ENCODE measurements at places on chromosomes 5 and 9.

GRCh38 chr9:77735494-77735893 is 87.4 kb upstream of the GNA14 start:
- no peak for DNase-seq

DNA sequence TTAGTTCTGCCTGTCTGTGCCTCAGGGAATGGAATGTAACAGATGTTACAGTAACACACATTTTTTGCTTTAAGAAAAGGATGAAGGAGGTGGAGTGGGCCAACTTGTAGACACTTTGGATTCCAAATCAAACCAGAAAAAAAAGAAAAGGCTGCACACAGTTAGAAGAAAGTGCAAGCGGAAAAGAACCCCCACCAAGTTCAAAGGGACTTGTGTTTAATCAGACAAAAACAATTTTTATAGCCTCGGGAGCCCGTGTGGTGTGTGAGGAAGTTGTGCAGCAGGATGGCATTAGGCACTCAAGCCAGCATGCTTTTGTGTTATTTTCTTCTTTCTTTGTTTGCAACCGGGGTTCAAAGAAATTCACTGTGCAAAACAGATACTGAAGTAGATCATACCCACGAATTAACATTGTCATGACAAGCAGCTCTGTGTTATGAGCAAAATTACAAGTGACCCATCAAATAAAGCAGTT is 189.5 kb downstream of the SEMA5A start:
- no peak for DNase-seq

- no peak for DNase-seq
Observed at GRCh38 chr5:893711-894110, 1.0 kb downstream of the TRIP13 start.

DNA sequence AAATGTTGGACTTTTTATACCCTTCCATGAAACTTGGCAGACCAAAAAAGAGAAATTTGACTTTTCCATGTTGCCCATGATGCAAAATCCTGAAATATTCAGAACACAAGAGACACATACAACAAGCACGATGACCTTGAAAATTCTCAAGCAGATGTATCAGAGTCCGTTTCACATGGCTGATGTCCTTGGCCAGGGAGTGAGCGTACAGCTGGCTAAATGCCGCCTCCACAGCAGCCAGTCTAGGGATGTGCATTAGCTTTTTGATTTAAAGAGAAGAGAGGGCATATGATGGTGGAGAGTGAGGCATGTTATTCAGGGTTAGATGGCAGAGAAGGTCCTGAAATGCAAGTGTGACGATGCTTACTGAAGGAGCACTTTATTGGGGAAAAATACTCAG is 148.0 kb upstream of the SEMA6A start:
- DNase-seq = no peak

DNA sequence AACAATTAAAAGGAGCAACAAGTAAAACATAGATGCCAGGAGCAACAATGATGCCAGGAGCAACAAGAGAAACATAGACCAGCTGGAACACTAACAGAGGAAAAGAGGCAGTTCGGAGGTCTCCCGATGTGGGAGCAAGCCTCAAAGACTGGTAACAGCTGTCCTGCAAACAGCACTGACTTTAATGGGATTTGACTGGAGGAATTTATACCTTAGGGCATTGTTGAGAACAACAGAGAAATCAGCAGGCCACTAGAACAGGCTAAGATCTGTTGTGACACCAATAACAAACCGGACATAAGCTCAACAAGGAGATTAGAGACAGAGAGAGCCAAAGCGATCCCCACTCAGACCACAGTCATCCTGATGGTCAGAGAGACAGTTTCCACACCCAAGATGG is 11.8 kb upstream of the SYK start:
- no peak for DNase-seq

DNA sequence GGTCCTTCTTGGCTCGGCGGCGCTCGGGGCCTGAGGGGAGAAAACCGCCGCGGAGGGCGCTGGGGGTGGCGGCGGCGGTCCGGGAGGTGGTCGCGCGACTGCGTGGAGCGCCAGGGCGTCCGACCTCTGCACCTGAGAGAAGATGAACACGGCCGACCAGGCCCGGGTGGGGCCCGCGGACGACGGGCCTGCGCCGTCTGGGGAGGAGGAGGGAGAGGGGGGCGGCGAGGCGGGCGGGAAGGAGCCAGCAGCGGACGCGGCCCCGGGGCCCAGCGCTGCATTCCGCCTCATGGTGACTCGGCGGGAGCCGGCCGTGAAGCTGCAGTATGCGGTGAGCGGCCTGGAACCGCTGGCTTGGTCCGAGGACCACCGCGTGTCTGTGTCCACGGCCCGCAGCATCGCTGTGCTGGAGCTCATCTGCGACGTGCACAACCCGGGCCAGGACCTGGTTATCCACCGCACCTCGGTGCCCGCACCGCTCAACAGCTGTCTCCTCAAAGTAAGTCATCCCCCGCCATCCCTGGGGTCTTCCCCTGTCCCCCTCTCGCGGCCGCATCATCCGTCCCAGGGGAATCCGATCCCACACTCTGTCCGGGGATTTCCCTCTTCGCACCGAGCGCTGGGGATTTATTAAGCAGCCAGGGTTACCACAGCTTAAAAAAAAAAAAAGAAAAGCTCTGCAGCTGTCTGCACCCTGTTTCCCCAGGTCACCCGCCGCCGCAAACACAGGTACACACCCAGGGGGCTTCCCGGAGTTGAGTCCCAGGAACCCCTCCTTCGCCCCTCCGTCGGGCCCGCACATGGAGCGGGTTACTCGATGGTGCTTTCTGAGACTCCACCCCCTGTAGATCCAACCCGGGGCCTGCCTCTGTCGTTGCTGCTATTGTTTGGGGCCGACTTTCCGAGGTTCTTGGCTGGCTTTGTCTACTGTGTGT is at the start of gene GTF3C4:
TSS of gene GTF3C4 (plus strand) at position 8 of the 935 bp plus-strand sequence. CDS start at position 143, 135 bp downstream.
- peak; percentile 66 for DNase-seq

- DNase-seq = no peak
Observed at GRCh38 chr9:87013490-87013889, 66.2 kb upstream of the GAS1 start.

DNA sequence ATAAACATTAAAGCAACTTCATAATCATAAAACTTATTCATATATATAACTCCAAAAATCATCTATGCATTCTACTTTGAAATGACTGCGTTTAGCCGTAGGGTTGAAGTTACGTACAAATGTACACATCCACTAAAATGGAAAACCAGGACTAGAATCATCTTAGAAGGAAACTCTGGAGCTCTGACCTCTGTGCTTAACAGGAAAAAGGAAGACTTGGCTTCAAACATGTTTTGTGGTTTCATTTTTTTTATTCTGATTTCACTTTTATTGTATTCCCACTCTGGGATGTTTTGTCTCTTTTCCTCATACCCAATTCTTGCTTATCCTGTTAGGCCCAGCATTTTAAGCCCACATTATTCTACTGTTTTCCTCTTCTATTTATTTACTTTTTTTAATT is 44.9 kb downstream of the GRAMD2B start:
- DNase-seq = no peak

- no peak for DNase-seq
Observed at GRCh38 chr5:57696825-57697570, 214.4 kb upstream of the ACTBL2 start.

DNA sequence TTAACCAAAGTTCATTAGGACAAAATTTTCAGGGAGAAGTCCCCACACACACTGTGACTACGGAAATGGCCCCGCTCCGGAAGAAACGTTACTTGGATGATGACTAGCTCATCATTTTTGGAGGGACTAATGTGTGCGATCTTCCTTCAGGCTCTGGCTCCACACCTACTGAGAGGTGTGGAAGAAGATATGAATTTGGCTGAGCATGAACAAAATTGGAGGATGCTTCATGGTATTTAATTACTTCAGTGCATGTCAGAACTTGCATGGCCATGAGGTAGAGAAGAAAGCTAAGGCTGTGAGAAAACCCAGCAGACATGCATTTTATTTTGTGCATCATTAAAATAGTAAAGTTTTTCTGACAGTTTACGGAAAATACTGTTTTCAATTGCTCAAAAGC is 202.1 kb upstream of the TLE4 start:
- no peak for DNase-seq

DNA sequence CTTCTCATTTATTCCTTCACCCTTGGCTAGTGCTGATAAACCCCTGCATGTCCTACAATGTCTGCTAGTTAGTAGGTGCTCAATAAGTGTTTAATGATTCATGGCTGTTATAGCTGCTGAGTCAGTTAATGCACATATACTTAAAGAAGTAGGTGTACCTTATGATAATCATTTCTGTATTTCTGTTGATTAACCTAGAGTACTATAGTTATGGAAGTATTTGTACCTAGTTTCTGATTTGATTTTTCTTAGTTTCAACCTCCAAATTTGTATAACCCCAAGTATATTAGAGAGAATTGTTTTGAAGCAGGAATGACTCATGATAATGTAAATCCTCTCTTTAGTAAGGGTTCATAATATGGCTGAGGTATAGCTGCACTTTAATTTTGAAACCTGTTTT is 8.9 kb downstream of the SMAD5 start:
- DNase-seq = no peak

GRCh38 chr9:13626601-13627000 is 347.1 kb upstream of the MPDZ start:
- no peak for DNase-seq

DNA sequence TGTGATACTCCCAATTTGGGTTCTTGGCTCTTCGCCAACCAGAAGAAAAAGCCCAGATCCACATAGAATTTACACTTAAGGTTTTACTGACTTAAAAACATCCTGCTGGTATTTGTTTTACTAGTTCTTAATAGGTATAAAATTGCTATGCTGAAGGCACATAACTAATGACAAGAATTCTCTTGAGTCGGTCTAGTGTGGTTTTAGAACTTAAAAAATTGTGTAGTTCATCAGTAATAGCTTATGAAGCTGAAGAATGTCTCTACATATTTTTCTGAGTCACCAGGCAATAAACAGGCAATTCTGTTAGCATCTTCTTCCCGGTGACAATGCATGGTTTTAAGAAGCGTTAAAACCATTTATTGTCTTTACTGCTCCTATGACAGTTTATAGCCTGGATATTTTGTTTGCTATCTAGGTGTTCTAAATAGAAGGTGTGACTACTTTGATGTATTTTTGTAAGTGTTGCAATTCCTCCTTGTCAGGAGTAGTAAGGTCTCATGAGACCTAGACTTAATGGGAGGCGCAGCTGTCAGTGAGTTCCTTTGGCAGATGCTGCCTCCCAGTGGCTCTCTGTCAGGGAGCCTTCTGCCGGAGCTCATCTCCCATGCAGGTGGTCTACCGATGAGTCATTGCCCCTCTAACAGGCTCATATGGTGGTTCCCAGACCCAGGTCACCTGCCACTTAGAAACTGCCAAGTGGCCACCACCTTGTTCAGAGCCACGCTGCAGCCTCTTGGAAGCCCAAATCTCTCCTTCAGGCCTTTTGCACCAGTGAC is 173.8 kb downstream of the MAST4 start:
- no peak for DNase-seq

- DNase-seq = no peak
Observed at GRCh38 chr9:36865731-36866635, 168.1 kb downstream of the PAX5 start.

DNA sequence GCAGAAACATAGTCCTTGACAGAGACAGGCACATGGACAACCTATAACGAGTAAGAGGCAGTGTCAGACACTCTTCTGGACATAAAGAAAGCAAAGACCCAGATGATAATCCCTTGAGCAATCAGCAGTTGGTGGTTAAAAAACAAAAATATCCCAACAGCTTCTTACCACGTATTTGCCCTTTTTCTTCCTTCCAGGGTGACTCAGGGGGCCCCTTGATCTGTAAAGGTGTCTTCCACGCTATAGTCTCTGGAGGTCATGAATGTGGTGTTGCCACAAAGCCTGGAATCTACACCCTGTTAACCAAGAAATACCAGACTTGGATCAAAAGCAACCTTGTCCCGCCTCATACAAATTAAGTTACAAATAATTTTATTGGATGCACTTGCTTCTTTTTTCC is 9.5 kb downstream of the GZMK start:
- DNase-seq = no peak

GRCh38 chr9:128733256-128733655 is 9.3 kb upstream of the ZDHHC12 start:
- no peak for DNase-seq

DNA sequence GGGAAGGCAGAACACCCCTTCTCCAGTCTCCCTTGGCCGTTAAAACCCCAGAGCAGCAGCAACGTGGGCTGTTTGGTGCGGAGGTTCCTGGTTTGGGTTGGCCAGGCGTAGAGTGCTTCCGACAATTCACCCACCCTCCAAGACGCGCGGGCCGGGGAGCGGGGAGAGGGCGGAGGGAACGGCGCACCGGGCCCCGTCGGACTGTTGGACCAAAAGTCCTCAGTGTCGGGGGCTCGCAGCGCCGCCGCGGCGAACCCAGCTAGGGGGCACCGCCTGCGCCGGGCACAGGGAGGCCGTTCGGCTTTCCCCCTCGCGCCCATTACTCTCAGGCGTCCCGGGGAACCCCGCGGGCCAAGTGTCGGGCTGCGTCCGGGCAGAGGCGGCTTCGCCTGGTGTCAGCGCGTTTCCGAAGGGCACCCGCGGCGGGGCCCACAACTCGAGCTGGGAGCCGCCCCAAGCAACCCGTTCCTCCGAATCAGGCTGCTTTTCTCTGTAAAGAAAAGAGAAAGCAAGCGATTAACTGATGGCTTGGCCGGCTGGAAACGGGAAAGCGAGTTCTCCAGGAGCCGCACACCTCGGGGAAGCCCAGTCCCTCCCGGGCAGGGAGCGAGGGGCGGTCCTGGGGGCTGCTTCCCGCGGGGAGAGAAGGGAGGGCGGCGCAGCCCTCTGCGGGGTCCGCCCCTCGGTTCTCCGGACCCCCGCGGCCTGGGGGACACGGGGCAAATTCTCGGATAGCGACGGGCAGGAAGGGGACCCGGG is 145.5 kb downstream of the ERCC6L2 start:
- DNase-seq = peak; percentile 30

DNA sequence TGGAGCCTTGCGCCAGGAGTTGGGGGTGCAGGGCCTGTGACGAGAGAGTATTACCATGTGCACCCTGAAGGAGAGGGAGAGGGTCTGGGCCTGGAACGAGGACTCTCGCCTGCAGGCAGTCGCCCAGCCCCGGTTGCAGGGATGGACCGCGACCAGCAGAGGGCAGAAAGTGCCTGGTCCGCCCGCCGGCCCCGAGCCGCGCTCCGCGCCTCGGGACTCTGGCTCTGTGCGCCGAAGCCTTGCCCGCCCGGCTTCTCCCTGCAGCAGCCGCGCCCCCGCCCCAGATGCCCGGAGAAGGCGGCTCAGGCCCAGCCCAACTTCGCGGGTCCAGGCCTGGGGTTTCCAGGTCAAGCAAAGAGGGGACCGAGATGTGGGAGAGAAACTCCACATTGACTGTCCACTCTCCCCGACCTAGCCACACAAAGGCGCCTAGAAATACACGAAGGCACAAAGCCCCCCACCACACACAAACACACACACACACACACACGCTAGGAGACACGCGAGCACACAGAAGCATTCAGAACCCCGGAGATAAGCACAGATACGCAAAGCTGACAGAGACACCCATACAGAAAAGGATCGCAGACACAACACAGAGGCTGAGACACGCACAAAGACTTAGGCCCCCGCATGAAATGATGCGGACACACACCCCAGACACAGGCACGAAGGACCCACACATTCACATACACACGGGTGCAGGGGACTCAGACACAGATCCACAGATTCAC is 2.0 kb upstream of the LMX1B start:
- DNase-seq = peak; percentile 39

- DNase-seq = no peak
Observed at GRCh38 chr9:134422301-134423090, 96.2 kb downstream of the RXRA start.

GRCh38 chr9:103700195-103700962 is 393.7 kb upstream of the SMC2 start:
- DNase-seq = no peak

- peak; percentile 5 for DNase-seq
Observed at GRCh38 chr5:138953387-138954256, 78.5 kb upstream of the LRRTM2 start.

Measured in central memory CD4-positive, alpha-beta T cell (primary cell).